ENCODE measurements at places on chromosomes 7 and 10.

- DNase-seq = no peak
These were observed 20.2 kb upstream of the FOXL3 start for GRCh38 chr7:269721-270120.

GRCh38 chr10:3786295-3787015 lies 1.4 kb upstream of the KLF6 start:
- no peak for DNase-seq

DNA sequence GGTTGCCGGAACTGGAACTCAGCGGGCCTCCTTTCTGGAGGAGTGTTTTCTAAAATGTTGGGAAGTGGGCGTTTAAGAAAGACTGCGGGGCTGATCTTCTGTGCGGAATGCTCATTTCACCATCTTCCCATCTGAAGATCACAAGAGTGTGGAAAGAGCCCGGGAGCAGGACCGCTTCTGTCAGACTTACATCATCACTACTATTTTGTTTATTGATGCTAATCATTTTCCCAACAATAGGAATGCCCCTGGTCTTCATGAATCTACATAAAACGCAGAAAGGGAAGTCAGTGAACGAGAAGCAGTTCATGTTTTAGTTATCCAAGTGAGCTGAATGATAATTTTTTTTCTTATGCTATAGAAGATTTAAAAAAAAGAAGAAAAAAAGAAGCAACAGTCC lies 447.8 kb upstream of the MKI67 start:
- no peak for DNase-seq

DNA sequence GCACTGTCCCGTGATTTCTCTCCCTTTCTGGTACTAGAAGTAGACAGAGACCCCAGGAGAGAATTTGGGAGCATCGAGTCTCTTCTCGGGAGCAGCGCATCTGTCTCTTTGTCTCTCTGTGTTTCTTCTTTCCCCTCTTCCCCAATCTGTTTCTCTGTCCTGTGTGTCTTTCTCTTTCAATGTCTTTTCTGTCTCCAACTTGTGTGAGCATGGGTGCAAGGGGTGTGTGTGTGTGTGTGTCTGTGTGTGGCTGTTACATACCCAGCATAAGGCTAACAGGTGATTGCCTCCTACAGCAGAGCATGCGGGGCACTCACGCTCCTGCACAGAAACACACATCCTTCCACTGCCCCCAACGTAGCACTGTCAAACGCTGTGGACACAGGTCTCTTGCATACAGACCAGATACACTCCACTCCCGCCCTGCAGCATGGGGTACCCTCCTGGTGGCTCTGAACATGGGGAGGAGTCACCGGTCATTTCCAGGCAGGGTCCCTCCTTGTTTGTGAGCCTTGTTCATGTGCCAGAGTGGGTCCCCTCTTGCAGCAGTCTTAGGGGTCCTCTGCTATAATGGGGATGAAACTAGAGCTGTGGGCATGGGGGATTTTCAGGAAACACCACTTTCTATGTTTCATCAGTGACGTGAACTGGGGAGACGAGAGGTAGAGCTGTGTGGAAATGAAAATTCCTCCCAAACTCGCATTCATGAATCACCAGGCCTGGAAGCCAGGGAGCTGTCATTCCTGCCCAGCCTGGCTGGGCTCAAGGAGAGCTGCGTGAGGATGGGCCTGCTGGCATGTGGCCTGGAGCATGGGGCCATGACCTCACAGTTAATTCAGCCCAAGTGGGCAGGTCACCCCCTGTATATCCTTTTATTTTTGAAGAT lies 980 bp downstream of the ADAMTS14 start:
- DNase-seq = no peak

DNA sequence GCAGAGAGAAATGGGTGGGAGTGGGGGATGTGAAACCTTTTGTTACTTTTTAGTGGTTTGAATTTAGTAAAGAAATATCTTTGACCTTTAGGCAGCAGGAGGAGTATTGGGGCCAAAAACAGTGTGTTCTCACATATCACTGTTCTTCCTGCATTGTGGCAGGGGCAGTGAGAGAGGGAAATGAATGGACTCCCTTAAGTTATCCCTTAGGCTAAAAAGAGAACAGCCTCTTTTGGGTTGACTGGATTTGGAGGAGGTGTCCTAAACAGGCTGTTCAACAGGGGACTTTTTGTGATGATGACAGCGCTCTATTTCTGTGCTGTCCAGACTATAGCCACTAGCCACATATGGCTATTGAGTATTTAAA lies 22.3 kb downstream of the ZNF775 start:
- DNase-seq = no peak

- DNase-seq = no peak
These were observed 851.5 kb upstream of the COBL start for GRCh38 chr7:52168085-52168484.

DNA sequence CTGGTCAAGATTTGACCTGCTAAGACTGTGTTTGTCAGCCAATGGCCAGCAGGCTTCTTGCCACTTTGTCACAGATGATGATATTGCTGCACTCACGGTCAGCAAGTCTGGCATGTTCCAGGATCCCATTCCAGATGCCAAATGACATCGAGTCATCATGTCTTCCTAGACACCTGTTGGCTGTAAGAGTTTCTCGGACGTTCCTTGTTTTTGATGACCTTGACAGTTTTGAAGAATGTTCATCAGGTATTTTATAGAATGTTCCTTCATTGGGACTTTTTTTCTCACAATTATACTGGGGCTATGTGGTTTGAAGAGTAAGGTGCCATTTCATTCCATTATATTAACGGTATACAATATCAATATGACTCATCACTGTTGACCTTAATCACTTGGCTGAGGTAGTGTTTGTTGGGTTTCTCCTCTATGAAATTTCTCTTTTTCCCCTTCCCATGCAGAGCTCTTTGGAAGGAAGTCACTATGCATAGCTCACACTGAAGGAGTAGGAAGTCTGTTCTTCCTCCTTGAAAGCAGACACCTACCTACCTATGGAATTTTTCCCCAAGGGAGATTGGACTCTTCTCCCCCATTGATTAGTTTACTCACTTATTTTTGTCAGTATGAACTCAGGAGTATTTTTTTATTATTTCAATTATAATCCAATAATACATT lies 31.6 kb downstream of the HECW1 start:
- DNase-seq = no peak

DNA sequence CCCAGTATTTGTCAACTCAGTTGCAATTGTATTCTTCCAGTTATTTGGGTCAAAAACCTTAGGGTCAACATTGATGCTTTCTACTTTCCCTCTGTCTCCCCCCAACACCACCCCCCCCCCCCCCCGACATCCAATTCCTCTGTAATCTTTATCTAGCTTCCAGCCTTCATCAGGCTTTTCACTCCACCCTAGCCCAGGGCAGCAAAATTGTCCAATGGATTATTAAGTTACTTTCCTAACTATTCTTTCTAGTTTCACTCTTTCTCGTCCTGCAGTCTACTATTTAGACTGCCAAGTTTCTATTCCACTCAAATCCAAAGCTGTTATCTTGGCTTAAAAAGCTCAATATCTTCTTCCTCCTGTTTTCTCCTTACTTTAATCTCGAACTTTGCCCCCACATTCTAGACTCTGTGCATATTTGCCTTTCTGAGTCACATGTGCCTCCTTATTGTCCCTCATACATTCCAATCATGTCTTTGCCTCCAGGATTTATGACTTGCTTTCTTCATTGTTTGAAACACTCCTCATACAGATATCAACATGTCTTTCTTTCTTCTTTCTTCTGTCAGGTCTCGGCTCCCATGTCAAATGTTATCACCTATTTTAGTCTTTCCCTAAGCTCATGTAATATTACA lies 196.6 kb upstream of the TMEM196 start:
- no peak for DNase-seq

- DNase-seq = no peak
These were observed 868 bp downstream of the RFC2 start for GRCh38 chr7:74253331-74253730.

DNA sequence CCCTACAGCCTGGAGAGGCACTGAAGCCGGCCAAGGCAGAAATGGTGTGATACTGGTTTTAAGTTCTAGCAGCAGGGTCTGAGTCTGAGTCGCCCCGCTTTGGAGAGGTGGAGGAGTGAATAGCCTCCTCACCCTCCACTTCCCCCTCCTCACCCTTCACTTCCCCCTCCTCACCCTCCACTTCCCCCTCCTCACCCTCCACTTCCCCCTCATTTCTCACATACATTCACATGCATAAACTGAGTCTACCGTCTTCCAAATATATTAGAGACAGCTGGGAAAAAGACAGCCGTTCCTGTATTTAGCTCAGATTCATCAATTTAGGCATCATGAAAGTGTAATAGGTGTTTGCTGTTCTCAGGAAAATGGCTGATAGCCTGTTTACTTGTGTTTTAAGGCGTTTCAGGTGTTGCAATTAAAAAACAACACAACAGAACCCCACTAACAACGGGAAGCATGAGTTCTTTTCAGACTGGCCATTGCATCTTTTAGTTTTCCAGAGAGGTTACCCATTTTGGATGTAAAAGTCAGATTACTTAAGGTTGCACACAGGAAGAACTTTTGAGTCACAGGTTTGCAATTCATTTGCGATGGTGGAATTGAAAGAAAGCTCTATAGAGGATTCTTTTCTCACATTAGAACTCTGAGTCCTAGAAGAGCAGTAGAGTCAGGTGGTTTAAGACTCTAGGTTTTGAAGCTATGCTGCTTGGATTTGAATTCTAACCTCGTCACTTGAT lies 861 bp downstream of the NRBF2 start:
- no peak for DNase-seq

- no peak for DNase-seq
These were observed 23.6 kb upstream of the PRSS37 start for GRCh38 chr7:141864765-141865447.

GRCh38 chr7:159005618-159006017 lies 139.0 kb downstream of the VIPR2 start:
- DNase-seq = no peak

DNA sequence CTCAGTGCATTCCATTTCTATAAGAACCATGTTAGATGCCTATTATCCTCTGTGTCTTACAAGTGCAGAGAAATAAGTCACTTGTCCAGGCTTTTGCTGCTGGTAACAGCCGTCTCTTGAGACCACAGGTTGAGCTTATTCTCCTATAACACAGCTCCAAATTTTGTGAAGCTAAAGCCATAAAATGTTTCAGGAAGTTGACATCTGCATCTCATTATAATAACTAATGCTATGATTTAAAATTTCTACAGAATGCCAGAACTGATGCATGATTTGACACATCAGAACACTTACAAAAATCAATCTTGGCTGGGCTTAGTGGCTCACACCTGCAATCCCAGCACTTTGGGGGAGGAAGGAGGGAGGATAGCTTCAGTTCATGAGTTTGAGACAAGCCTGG lies 986.9 kb downstream of the TYW1 start:
- DNase-seq = no peak

DNA sequence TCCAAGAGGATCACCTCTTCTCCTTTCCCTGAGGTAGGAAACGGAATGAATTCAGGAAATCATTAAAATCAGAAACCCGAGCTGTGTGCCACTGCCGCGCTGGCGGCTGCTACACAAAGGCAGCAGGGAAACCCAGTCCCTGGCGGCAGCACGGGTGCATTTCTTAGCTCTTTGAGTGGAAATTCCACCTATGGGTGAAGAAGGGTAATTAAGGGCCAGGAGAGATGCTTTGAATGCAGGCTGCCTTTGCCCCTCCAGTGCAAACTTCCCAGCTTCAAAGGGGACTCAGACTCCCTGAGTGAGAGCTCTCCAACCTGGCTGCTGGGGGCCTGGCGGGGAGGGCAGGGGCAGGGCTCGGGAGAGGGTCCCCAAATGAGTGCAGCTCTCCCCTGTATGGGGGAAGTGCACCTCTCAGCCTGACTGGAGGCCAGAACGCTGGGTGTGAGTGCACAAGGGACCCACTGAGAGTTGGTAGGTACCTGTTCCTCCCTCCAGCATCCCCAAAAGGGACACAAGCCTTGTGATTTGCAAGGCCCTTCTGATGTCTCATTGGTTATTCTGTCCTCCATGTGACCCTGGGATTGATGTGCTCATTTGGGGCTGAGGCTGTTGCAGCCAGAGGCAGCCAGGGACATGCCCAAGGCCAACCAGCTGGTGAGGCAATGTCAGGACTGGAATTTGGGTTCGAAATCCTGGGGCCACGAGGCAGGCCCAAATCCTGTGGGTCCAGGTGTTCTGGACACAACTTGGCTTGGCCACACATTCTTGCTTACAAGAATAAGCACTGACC lies 16.3 kb upstream of the ZMIZ1 start:
- no peak for DNase-seq

DNA sequence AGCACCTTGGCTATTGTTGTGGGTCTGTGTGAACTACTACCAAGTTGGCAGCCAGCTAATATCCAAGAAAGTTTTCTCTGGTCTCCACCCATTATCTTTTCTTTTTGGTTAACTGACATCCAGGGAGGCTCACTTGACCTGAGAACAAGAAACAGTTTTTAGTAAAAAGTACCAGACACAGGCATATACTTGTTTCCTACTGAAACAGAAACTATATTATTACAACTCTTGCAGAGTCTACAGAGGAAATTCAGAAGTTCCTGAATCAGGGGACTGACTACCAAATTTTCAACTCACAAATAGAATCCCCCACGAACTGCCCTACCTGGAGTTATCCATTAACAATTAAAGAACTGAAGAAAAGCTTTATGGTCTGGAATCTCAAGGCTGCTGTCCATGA lies 168.9 kb downstream of the KCND2 start:
- DNase-seq = no peak

- DNase-seq = no peak
These were observed 466.1 kb upstream of the NRP1 start for GRCh38 chr10:33800545-33800944.

DNA sequence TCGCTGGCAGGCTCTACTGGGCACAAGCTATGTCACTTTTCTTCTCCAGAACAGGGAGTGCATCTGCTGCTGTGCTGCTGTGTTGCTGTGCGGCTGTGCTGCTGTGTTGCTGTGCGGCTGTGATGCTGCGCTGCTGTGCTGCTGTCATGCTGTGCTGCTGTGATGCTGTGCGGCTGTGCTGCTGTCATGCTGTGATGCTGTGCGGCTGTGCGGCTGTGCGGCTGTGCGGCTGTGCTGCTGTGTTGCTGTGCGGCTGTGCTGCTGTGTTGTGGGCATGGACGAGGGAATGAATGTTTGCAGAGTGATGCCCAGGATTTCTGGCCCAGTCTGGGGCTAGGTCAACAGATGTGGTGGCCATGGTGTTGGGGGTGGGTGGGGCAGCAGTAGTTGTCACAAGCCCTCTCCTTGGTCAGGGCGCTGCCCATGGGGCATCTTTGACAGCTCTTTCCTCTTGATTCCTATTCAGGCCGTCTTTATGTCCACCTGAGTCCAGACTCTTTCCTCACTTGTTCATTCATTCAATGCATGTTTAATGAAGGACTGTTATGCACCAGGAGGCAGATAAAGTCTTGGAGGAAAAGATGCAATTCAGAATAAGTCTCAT lies 55.6 kb downstream of the C10orf120 start:
- DNase-seq = no peak

DNA sequence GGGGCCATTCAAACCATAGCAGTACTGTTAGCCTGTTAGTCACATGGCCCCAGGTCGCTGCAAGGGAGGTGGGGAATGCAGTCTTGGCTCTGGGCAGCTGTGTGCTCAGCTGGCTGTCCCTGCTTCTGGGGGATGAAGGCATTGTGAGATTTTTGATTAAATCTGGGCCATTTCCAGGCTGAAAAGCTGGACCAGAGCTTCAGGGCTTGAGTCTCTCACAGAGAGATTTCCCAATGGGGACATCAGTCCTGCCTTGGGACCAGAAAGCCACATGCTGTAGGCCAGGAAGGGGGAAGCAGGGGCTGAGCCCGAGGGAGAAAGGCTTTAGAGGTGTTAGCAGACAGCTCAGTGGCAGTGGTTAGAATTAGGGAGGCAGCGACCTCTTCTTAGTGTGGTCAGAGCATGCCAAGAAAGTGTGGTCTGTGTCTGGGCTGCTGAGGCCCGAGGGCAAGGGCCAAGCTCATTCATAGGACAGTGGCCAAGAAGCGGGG lies 33.6 kb downstream of the PALD1 start:
- DNase-seq = no peak

GRCh38 chr10:120789303-120790203 lies 61.6 kb upstream of the WDR11 start:
- no peak for DNase-seq

- no peak for DNase-seq
These were observed 19.6 kb upstream of the AGBL3 start for GRCh38 chr7:134966691-134967090.

Data from stimulated activated CD8-positive, alpha-beta memory T cell treated with anti-CD3 and anti-CD28 coated beads, Interleukin-4, amount 100 ng/mL, for 1 hour (primary cell).